ENCODE measurements at places on chromosomes 7 and 10.

GRCh38 chr7:141641876-141642275 lies 60.1 kb downstream of the DENND11 start:
- no peak for DNase-seq

GRCh38 chr7:150586068-150586784 lies 19.0 kb downstream of the GIMAP4 start:
- no peak for DNase-seq

- no peak for DNase-seq
These were observed 302.4 kb upstream of the NFE2L3 start for GRCh38 chr7:25849500-25850184.

GRCh38 chr7:2030475-2031450 lies 202.0 kb downstream of the MAD1L1 start:
- DNase-seq, result peak; percentile 17

DNA sequence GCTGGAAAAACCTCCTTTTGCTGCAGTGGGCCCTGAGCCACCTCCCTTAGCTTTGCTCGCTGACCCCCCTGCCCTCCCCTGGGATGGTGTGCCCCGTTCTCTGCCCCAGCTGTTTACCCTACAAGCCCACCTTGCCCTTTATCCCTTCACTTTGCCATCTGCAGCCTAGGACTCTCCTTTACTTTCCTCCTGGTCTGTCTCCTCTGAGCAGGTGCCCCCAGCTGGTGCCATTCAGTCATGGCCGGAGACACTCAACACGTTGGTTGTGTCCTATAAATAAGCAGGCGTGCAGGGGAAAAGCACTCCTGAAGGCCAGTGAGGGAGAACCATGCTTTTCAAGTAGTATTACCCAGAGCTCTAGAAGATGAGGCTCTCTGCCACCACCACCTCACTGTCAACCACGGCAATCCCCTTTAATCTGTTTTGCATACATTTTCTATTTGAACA lies 6.1 kb downstream of the RASSF4 start:
- DNase-seq, result no peak

DNA sequence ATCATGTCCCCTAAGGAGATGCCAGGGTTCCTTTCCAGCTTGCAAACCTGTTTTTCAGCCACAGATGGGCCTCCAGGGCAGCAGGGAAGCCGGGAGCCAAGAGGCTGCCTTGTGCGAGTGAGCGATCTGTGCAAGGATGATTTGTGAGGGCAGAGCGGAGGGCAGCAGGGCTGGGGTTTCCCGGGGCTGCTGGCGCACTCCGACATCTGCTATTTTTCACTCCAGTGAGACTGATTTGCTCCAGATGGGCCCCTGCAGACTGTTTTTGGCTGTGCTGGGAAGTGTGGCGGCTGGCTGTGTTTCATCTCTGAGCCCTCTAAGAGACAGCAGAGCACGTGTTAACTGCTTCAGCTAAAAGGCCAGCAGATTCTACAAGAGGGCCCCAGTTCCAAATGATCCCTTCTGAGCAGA lies 466.2 kb downstream of the TYW1 start:
- no peak for DNase-seq

- DNase-seq, result no peak
These were observed 3.5 kb upstream of the IGF2BP3 start for GRCh38 chr7:23473844-23474093.

DNA sequence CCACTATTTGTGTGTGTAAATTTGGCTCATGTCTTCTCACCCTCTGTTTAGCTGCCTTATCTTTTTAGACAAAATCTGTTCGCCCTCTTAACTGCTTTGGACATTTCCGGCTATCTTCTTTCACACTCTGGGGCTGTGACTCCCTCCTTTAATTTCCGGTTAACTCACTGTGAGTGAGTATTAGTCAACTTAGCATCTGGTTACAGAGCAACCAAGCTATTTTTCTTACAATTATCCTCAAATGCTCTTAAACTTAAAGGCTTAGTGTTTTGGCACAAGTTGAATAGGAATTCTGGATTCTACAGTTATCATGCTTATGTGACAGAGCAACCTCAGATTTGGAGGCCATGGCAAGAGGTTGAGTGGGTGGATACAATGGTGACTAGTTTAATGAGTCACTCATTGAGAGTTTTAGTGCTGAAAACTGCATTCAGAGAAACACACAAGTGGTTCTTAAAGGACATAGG lies 177.6 kb upstream of the SEMA3A start:
- DNase-seq, result no peak

DNA sequence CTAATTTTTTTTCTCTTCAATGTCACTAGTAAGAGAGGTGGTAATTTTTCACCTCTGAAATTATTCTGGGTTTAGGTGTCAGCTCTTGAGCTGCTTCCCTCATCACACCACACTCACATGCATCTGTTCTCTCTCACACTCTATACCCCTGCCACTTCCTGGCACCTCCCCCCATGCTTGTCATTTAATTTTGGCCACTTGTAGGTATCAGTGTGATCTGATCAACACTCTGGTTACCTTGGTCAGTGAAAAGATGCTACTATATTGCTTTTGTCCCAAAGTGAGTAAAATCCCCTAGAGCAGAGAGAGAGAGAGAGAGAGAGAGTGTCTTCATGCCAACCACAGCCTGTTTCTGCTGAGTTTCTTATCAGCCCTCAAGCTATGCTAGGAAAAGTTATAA lies 42.5 kb downstream of the STK17A start:
- DNase-seq, result peak; percentile 17

DNA sequence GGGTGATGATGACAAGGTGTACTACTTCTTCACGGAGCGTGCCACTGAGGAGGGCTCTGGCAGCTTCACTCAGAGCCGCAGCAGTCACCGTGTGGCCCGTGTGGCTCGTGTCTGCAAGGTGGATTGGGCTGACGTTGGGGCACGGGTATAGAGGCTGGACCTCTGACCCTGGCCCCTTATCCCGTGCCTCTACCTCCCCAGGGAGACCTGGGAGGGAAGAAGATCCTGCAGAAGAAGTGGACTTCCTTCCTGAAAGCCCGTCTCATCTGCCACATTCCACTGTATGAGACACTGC lies 8.4 kb downstream of the MRPL43 start:
- DNase-seq, result no peak

GRCh38 chr7:13981070-13981469 lies 8.4 kb downstream of the ETV1 start:
- DNase-seq, result no peak

GRCh38 chr7:537911-538634 lies 18.4 kb upstream of the PDGFA start:
- DNase-seq, result no peak

DNA sequence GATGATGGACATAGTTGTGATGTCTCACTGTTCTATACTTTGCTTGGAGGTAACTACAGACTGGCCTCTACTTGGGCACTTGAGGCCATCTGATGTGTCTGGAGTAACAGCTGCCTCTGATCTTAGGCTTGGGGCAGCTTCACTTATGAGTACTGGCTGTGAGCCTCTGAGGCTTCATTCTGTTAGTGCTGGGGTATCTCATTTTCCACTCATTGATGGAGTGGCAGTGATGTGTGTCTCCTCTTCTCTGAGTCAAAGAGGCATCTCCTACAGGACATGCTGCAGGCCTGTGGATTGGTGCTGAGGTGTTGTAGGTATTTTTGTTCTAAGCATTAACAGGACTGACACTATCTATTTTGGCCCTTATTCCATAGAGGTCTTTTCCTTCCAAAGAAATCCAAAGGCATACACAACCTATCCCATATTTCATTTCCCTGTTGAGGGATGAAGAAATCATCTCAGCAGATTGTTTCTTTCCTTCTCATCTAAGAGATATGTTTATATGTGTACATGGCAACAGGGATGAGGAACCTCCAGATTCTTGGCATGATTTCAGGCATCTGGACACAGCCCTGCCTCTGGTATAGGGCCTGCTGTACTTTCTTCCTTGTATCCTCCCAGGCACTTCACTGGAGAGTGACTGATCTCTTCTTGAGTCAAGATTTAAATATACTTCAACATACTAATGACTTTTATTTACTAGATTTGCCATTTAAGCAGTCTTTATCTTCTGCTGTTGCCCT lies 65.7 kb upstream of the NOBOX start:
- no peak for DNase-seq

- DNase-seq, result no peak
These were observed 175.3 kb downstream of the JAZF1 start for GRCh38 chr7:28005075-28005846.
